ENCODE measurements at places on chromosomes 1 and 21.

DNA sequence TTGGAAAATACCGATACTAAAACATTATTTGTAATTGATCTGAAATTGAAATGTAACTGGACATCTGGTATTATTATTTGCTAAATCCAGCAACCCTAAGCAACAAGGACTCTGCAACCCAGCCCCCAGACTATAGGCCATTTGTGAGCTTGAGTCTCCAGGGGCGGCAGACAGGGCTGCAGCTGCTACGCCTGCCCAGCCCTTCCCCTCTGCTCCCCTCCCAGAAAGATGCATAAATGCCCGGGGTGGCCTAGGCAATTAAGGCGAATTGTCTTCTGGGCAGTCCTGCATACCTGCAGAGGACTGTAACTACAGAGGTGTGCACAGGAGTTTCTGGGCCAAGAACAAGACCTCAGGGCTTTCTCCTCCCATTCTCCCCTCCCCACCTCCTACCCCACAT is 41.2 kb upstream of the LBR start:
- DNase-seq = no peak

DNA sequence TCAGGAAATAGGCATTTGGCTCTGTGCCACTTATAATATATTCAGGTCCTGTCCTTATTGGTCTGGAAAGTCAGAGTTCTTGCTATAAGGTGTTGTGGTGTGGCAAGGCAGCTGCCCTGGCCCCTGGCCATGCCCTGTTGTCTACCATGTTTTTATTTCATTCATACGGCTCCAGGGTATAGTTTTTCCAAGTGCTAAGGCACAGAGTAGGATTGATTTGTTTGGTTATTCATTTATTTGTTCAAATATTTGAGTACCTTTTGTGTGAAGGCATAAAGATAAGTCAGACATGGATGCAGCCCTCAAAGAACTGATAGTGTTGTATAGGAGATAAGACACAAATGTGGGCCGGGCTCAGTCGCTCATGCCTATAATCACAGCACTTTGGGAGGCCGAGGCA is 10.1 kb downstream of the ZBTB8B start:
- DNase-seq = no peak

- DNase-seq = no peak
Measured at GRCh38 chr1:220767312-220768125, 19.2 kb upstream of the MTARC1 start.

DNA sequence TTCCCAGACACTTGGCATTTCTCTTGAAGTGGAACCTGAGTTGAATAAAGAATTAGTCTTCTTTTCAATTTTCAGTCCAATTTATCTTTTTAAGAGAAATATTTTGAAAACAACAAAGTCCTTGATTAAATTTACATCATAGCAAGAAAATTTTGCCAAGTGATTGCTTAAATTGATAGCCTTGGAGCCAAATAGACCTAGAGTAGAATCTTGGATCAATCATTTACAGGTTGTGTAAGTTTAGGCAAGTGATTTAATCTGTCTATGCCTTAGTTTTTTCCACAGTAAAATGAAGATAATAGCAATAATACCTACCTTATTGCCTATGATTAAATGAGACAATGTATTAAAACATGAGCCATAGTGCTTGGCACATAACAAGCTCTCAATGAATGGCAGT is 113.9 kb downstream of the LHX9 start:
- no peak for DNase-seq

GRCh38 chr1:44261962-44262361 is 48.7 kb downstream of the DMAP1 start:
- no peak for DNase-seq

- no peak for DNase-seq
Measured at GRCh38 chr1:203772836-203773235, 7.9 kb downstream of the LAX1 start.

Data from Panc1 (cell line).